ENCODE measurements at places on chromosomes 6 and 20.

- DNase-seq = no peak
These were observed 24.0 kb downstream of the STK35 start for GRCh38 chr20:2125474-2126112.

DNA sequence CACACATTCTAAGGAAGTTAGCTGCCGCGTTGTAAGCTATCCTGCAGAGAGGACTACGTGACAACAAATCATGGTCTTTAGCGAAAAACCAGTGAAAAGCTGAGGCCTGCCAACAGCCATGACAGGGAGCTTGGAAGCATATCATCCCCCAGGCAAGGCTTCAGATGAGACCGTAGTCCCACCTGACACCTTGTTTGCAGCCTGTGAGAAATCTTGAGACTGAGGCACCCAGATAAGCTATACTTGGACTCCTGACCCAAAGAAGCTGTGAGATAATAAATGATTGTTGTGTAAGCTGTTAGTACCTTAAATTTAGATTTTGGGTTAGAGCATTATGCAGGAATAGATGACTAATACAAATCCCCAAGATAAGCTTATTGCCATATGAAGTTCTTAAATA lies 45.4 kb upstream of the SENP6 start:
- no peak for DNase-seq

GRCh38 chr6:118709859-118710350 lies 58.5 kb upstream of the CEP85L start:
- peak; percentile 65 for DNase-seq

- DNase-seq = no peak
These were observed 280.9 kb upstream of the STXBP5 start for GRCh38 chr6:146923205-146923833.

DNA sequence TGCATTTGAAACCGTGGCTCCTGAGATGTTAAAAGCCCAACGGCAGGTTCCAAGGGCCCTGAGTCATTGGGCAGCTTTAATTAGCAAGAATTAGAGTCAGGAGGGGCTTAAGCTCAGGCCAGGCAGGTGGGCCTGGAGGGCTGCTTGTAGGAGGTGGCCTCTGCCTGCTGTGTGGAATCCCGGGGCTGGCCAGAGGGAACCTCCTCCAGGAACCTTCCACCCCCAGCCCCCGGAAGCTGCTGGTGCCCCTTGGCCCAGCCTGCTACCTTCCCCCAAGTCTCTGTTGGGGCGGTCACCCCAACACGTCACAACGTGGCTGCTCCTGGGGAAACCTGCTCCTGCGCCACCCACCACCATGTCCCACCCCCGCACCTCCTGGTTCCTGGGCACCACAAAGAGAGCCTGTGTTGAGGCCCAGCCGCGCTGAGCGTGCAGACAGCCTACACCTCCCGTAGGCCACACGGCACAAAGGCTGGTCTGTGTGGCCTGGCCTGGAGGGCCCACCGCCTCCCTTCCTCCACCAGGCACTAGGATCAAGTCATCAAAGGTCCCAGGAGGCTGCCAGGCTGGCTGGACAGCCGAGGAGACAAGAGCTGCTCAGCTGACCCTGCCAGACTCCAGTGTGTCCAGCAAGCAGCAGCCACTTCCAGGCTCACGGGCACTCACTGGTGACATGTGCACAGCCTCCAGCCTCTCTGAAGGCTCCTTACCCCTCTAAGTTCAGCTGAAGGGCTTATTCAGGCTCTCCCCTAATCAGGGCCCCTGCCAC lies 86.3 kb downstream of the SNX5 start:
- DNase-seq = no peak

GRCh38 chr20:63351326-63351700 lies 9.8 kb downstream of the CHRNA4 start:
- DNase-seq = no peak
